Cortex of kidney (tissue), 1 donor: ENCODE measurements at places on chromosomes 4 and X.

DNA sequence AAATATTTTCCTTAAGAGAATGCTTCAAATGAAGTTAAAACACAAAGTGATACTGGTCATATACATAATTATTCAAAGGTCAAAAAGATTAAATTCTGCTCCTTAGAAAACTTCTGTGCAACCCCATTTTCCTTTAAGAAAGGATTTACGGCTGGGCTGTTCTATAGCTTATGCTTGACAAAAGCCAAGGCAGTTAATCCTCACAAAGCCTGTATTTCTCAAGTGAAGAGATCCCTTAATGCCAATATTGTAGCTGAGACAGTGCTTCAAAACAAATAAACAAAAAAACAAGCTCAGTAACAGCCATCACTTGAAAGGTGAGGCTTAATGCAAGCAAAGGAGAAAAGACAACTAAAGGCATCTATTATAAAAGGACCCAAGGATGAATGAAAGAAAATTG lies 42.5 kb downstream of the BTC start:
- DNase-seq = no peak

DNA sequence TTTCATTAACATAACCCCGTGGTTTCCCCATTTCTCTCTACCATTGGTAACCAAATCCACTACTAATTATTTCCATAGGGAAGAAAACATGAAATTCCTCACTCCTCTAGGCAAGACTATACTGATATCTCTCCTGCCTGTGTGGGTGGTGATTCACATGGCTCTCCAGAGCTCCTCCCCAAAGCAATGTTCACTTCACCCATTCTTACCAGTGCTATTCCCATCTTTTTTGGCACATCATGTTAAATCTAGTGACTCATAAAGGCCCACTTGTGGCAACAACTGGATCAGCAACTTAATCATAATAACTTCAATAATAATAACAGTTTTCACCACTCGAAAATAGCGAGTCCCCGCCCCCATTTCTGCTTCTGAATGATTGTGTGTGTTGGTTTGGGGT lies 6.1 kb upstream of the HCCS start:
- DNase-seq = no peak

- DNase-seq = no peak
Measured at GRCh38 chrX:44433556-44433955, 90.1 kb upstream of the EFHC2 start.

- no peak for DNase-seq
Measured at GRCh38 chr4:165631208-165631894, 241.7 kb upstream of the TLL1 start.
